Fibroblast of skin of abdomen (primary cell): ENCODE measurements at places on chromosomes 7 and 10.

GRCh38 chr10:15416034-15416433 lies 44.9 kb upstream of the FAM171A1 start:
- no peak for DNase-seq

- DNase-seq: no peak
Observed at GRCh38 chr10:31350891-31351290, 31.9 kb downstream of the ZEB1 start.

DNA sequence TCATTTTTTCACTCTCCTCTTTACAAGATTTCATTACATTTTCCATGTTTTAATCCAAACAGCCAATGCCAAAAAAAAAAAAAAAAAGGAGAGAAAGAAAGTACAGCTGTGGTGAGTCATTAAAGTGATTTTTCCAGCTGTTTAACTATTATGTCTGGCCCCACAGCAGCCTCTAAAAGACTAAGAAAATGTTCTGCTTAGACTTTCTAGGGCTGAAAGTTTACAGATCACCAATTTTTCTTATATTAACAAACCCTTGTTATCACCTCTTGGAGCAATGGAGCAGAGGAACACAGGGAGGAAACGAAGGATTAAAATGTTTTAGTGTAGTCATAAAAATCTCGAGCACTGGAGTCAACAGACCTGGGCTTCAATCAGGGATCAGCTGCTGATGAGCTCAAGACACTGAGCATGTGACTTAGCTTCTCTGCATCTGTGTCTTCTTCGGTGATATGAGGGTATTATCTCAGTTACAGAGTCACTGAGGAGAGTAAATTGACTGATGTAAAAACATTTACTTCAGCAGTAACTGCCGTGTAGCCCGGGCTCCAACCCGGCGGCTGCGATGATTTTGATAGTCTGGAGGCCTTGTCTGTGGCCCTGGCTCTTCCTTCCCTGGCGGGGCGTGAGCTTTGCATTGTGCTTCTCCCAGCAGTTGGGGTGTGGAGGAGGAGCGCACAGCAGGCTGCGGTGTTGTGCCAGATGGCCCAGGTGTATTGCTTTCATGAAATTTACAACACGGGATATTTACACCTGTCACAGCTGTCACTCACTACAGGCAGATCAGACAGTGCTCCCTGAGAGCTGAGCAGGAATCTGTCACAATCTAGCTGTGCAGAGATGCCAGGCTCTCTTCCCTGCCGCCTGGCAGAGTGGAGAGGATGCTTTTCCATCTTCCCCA lies 298.3 kb upstream of the FZD8 start:
- DNase-seq: peak; percentile 18

DNA sequence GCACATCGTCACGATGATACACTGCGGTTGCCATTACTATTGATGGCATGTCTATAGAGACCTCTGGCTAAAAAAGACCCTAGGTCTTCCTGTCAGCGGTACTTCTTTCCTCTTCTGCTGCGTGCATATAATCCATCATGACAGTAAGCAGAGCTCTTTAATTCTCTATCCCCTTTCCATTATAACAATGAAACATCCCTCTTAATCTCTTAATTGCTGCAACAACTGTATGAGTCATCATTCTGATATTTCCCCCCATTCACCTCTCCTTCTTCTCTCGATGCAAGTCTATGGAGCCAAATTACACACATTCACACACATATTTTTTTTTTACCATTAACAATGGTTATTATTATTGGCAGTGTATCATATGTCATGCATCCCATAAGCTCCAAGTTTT lies 45.2 kb upstream of the AKR1E2 start:
- DNase-seq: peak; percentile 83

DNA sequence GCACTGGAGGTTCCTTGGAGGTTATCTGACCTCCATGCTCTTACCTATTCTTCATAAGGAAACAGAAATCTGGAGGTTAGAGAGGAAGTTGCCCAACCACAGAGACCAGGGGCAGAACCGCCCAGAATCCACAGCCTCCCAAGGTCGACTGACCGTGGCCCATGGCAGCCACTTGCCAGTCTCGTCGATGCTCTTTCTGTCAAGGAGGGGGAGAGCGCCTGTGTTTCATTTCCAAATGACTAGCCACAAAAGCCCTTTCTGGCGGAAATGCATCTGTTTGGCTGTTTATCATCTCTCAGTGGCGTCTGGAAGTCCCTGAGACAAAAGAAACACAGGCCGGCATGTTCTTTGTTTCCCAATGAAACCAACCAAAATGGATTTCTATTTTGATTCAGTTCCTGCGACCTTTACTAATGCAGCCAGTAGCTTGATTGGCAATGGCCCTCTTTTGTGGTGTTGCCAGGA lies 2.9 kb downstream of the RAMP3 start:
- no peak for DNase-seq

DNA sequence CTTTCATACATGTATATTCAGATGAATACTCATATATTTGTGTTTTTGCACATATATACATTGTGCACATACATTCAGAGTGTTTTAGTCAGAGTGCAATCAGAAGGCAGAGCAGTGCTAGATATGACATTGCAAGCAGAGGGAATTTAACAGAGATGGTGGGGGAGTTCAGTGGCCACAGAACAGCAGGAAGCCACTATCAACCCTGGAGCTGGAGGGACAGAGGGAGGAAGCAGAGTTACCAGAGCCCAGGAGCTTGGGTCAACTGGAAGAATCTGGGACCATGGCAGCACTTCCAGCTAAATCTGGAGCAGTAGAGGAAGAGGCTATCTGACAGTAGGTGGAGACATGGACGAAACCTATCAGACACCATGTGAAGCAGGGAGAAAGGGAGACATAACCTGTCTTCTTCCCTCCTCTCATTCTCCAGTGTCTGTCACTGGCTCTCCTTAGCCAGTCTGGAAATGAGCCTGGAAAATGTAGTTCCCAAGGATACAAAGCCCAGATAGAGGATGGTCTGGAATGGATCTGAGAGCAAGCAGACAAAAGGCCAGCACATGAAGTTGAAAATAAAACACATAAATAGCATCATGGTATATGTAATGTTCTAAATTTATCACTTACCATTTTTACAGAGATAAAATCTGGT lies 33.6 kb upstream of the HERPUD2 start:
- DNase-seq: no peak

GRCh38 chr7:99000904-99001465 lies 122.7 kb downstream of the TRRAP start:
- DNase-seq: peak; percentile 26

- no peak for DNase-seq
Observed at GRCh38 chr10:117320050-117320665, 55.1 kb downstream of the PDZD8 start.

- DNase-seq: peak; percentile 22
Observed at GRCh38 chr10:124285587-124286527, 132.9 kb downstream of the OAT start.

GRCh38 chr7:150877536-150877935 lies 25.2 kb downstream of the AOC1 start:
- no peak for DNase-seq

DNA sequence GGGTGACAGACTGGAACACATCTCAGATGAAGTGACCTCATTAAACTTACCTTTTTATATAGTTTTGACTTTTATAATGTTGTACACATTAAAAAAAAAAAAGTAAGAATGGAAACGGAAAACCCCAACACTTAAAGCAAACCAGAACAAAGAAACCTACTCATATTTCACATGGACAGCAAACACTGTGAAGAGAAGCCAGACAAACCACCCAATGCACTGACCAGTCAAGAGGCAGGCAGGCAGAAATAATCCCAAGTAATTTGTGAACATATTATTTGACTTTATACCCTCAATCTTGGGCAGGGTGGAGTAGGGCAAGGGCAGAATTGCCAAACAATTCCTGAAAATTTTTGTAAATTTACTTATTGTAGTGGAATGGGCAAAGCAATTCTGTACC lies 39.8 kb downstream of the WAPL start:
- DNase-seq: no peak

GRCh38 chr10:80501381-80501912 lies 36.3 kb upstream of the SH2D4B start:
- no peak for DNase-seq
